ENCODE measurements at places on chromosomes 16 and 17.

DNA sequence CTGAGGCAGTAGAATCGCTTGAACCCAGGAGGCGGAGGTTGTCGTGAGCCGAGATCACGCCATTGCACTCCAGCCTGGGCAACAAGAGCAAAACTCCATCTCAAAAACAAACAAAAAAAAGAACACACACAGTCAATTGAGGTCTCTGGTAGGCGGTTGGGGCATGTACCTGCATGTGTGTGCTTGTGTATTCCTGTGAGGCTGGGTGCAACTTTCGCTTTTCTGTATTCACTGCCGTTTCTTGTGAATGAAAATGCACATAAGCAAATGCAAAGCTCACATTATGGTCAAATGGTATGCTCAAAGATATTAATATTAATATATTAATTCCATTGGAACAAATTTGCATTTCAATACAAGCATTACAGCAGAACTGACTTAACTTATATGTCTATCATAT, 20.9 kb downstream of the HS3ST3A1 start:
- DNase-seq = no peak

GRCh38 chr17:81406117-81406953, 11.1 kb downstream of the BAHCC1 start:
- DNase-seq = no peak

- peak; percentile 76 for DNase-seq
Measured at GRCh38 chr17:32253117-32253611, 12.5 kb upstream of the RHBDL3 start.

GRCh38 chr16:52708476-52708875, 161.5 kb upstream of the TOX3 start:
- DNase-seq = no peak

- no peak for DNase-seq
Measured at GRCh38 chr16:80718480-80719220, 85.7 kb downstream of the CDYL2 start.

- DNase-seq = peak; percentile 31
Measured at GRCh38 chr16:67995423-67995822, 3.9 kb downstream of the DPEP2 start.

- peak; percentile 59 for DNase-seq
Measured at GRCh38 chr17:72421128-72422092, 300.6 kb downstream of the SOX9 start.

DNA sequence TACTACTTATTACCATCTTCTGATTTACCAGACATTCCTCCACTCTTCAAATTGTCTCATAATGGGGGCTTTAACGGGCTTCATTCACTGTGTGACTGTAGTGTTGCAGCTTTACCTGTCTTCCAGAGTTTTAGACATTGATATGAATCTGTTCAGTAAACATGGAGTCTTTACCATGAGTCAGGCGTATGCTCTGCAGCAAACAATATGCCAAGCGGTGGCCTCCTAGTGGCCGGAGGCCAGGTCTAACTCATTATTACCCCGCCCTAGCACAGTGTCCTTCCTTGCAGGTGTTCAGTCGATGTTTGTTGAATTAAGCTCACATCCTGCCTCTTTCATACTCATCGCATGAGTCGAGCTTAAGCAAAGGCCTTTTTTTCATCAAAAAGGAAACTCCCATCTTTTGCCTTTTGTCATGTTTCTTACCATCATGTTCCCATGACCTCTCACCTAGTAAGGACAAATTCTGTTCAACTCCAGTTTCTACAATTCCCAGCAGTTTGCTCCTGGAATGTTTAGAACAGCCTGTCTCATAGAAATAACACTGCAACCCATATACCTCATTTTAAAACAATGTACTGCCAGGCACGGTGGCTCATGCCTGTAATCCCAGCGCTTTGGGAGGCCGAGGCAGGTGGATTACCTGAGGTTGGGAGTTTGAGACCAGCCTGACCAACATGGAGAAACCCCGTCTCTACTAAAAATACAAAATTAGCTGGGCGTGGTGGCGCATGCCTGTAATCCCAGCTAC, 39.4 kb downstream of the TUBD1 start:
- DNase-seq = peak; percentile 75

- DNase-seq = no peak
Measured at GRCh38 chr16:67425061-67425460, 5.9 kb upstream of the HSD11B2 start.

DNA sequence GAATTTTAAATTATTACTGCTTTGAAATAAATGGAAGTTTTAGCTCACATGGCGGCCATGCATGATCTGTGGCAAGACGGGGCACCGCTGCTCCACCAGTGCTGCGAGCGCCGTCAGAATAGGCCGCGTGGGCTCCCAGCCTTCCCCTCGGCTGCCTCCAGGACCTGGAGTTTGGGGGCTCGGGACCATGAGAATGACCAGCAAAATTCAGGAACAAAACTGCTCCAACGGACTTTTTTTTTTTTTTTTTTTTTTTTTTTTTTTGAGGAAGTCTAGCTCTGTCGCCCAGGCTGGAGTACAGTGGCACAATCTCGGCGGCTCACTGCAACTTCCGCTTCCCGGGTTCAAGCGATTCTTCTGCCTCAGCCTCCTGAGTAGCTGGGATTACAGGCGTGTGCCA, 38.3 kb upstream of the AKAP1 start:
- DNase-seq = no peak

- DNase-seq = no peak
Measured at GRCh38 chr17:74822335-74822938, 37.2 kb downstream of the GRIN2C start.

- no peak for DNase-seq
Measured at GRCh38 chr17:50598487-50598886, 36.2 kb upstream of the ABCC3 start.

GRCh38 chr16:5032748-5033167, 977 bp downstream of the NAGPA start:
- no peak for DNase-seq

DNA sequence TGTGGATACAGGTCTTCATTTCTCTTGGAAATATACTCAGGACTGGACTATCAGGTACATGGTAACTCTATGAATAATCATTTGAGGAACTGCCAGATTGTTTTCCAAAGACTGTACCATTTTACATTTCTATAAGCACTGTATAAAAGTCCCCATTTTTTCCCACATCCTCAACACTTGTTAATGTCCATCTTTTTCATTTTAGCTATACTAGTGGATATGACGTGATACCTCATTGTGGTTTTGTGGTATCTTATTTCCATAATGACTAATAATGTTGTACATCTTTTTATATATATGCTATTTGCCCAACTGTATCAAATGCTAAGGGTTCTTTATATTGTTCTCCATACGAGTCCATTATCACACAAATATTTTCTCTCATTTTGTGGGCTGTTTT, 22.9 kb downstream of the NUP88 start:
- no peak for DNase-seq

DNA sequence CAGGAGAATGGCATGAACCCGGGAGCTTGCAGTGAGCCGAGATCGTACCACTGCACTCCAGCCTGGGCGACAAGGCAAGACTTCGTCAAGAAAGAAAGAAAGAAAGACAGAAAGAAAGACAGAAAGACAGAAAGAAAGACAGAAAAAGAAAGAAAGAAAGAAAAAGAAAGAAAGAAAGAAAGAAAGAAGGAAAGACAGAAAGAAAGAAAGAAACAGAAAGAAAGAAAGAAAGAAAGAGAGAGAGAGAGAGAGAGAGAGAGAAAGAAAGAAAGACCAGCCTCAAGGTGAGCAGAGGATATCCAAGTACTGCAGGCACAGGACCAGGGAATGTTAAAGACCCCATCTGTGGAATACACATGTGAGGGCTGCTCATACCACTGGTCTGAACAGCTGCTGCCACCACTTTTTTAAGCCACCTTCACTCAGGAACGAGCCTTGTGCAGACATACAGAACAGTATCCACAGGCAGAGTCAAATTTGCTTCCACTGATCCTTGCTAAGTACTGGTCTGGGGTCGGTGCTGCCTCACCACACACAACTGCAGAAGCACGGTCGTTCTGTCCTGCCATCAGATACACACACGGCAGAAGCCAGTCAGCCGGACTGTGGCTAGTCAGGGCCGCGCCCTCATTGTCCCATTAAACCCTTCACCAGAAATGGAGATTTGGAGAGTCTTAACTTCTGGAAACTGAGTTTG, 7.7 kb downstream of the RAB5C start:
- no peak for DNase-seq

DNA sequence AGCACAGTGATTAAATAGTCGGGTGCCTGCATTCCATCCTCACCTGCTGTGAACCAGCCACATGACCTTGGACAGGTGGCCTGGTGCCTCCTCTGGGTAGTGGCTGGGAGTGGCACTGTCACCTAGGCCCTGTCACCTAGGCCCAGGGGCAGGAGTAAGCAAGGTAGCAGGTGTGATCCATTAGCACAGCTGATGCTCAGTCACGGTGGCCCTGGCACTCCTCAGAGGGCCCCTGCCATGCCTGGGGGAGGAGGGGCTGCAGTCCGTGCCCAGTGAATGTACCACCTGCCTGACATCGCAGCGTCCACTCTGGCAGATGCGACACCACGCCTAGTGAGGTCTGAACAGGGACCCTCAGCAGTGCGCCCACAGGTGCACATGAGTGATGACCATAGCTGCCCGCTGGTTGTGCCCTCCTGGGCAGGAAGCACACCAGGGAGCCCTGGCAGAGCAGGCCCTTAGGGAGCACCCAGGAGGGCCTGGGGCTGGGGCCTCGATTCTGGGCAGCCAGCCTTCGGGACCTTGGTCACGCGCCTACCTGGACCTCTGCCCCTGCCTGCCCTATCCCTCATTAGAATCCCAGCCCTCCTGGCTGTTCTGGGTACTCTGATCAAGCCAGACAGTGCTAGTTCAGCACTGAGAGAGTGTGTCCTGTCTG, 33.1 kb upstream of the CRISPLD2 start:
- DNase-seq = no peak

DNA sequence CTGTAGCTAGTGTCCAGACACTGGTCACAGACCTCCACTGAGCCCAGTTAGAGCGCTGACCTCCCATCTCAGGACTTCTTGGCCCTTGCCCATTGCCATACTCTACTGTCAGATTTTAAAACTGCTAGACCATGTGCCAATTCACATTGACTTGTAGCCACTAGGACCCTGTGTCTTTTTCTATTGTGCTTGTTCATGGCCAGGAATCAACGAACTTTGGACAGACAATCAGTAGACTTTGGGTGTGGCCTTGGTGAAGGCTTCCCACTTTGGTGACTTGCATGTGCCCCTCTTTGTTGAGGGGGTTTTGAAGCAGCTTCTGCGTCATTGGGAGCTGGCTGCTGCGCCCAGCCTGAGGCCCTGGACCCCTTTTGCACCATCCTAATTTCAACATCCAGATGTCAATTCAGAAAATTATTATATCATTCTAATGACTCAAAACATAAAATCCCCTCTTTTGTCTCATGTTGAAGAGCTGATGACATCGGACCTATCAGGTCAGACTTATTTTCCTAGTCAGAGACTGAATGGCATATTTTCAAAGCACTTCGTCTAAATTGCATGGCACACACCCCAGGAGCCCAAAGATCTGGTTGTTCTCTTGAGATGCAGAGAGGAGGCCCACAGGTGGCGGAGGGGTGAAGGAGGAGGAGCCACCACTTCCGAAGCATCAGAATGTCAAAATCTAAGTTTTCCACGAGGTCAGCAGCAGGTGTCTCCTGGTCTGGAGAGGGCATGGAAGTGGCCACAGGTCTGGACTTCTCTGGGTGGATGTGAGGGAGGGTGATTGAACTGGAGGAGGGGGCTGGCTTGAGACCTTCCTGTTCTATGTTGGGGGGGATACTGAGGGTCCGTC, 93.4 kb upstream of the CBX4 start:
- DNase-seq = no peak

DNA sequence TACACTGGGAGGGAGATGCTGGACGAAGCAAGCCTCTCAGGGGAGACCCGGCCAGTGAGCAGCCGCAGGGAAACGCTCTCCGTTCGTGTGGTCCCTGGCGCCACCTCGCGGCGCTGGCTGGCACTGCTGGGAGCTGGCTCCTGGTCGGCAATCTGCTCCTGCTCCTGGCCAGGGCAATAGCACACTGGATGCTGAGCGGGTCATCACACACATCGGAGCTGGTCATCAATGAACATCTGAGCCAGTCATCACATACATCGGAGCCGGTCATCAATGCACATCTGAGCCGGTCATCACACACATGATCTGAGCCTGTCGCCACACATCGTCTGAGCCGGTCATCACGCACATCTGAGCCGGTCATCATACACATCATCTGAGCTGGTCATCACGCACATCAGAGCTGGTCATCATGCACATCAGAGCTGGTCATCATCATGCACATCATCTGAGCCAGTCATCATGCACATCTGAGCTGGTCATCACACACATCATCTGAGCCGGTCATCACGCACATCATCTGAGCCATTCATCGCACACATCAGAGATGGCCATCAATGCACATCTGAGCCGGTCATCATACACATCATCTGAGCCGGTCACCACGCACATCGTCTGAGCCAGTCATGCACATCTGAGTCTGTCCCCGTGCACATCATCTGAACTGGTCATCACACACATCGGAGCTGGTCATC, 217.3 kb downstream of the RBFOX3 start:
- peak; percentile 69 for DNase-seq

DNA sequence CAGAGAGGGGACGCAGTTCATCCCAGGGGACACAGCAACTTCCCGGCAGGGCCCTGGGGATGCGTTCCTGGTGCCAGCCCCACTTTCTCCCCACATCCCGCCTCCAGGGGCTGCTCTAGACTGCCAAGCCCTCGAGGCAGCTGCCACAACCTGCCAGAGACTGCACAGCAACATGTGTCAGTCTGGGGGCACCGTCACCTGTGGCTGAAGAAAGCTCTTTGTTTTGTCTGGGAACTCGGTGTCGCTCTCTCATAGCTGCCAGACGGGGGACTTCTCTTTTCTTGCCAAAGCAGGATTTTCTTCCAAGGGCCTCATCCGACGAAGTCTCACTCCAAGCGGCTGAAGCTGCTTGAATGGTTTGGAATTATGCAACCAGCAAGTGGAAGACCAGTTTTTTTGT, 43.7 kb downstream of the COTL1 start:
- no peak for DNase-seq

GRCh38 chr17:64938925-64939474, 19.7 kb upstream of the LRRC37A3 start:
- peak; percentile 39 for DNase-seq

DNA sequence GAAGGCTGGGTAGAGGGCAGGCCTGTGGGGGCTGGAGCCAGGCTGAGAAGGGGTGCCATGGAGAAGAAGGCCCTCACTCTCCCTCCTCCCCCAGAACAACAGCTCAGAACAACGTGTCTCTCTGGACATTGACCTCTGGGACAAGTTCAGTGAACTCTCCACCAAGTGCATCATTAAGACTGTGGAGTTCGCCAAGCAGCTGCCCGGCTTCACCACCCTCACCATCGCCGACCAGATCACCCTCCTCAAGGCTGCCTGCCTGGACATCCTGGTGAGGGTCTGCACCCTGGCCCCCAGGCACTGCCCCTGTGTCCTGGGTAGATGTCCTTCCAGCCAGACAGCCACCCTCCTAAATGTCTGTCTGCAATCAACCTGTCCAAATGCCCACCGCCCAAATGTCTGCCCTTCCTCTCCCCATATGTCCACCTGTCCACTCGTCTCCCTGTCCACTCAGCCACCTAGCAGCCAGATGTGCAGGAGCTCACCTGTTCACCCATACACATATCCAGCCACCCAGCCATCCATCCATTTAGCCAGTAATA, 12.2 kb downstream of the GJD3 start:
- no peak for DNase-seq

DNA sequence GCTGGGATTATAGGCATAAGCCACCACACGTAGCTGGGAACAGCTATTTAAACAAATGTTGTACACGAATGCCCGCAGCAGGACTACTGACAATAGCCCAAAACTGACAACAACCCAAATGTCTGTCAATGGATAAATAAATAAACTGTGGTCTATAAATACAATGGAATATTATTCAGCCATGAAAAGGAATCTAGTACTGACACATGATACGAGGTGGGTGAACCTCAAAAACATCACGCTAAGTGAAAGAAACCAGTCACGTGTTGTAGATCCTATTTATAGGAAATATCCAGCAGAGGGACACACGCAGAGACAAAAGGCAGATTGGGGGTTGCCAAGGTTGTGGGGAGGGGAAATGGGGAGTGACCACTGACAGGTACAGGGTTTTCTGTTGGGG, 390.0 kb upstream of the TNRC6C start:
- no peak for DNase-seq
